ENCODE measurements at places on chromosomes 5 and 9.

DNA sequence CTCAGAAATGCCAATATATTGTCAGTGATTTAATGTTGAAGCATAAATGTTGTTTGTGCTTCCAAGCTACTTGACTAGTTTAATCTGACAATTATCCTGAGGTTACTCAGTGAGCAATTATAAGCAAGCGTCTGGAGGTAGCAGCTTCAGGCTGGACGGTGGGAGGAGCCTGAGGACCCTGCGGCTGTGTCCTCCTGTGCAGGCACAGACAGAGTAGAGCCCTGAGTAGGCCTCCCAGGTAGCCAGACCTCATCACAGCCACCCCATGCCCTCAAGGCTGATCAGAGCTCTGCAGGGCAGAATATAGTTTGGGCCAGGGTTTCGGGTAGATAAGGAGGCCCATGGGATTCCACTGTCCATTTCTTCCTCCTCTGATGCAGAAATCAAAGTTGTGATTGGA lies 153.6 kb downstream of the DRD1 start:
- no peak for DNase-seq

DNA sequence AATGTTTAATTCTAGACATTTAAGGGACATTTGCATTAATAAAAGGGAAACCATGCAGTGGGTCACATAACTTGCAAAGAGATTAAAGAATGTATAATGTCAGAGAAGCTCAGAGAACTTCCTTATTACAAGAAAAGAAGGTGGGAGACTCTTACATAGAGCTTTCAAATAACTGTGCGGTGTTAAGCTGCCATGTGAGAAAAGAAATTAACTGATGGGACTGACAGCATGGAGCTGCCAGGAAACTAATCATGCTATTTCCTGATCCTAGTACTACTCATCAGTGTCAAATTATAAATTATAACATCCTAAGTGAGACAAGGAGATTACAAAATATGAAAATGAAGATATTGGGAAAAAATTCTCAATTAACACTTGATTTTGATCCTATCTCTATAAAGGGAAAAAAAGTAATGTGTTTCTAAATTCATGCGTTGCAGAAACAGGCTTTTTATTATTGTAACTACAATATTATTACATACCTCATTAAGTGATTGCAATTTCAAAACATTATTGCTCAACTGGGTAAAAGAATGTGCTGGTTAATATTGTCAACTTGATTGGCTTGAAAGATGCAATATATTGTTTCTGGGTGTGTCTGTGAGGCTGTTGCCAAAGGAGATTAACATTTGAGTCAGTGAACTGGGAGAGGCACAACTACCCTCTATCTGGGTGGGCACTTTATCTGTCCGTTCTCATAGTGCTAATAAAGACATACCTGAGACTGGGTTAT lies 609.5 kb upstream of the NUDT12 start:
- DNase-seq: no peak

DNA sequence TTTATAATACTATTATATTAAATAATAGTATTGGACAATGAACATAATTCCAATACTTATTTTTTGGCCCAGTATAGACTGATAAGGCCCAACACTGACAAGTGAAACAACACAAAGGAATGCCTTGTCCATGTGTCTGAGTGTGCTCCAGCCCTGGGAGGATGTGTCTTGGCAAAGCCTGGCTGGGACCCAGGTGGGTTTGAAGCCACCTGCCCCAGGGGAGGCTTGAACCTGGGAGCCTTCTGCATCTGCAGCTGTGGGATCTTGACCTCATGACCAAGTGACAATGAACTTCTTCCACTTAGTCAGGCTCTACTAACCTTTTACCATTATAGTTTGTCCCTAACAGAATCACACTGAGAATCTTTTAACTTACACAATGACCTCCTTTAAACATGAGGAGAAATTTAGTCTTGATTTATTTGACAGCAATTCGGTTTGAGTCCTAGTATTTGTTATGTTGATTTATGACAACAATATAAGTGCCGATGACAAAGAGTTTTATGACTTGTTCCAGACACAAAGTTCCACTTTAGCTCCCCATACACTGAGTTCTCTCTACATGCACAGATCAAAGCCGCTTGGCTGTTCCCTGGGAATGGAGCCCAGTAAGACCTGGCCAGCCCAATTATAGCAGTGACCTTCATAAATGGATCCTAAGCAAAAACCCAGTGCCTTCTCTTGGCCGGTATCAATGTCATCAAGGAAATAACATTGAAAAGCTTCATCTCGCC lies 294.5 kb downstream of the CTNND2 start:
- no peak for DNase-seq

DNA sequence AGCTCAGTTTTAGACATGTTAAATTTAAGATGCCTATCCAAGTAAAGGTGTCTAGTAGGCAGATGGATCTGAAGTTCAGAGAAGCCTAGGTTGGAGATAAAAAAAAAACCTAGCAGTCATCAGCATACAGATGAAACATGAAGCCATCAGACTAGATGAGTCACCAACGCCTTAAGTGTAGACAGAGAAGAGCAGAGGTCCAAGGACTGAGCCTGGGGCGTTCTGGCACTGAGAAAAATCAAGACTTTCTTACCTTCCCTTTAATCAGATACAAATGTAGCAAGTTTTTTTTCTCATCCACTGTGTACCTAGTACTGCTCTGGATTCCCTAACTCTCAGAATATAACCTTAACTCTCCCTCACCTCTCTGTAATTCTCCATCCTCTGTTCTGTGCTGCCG lies 97.3 kb downstream of the SIL1 start:
- no peak for DNase-seq

DNA sequence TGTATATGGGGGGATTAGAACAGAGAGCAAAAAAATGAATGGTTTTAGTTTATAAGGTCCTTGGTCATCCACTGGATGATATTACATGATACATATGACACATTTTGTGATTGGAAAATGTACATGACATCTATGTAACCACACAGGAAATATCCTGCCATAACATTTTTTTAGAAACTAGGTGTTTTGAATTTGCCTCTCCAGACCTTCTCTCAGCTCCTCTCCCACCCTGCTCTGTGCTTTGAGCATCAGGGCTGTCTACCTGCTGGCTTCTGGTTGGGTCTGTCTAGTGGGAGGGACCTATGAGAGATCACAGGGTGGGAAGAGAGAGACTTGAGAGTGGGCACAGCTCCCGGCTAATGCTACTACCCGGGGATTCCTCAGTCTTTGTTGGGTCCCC lies 24.4 kb downstream of the AKNA start:
- DNase-seq: no peak

GRCh38 chr9:134365791-134366222 lies 39.6 kb downstream of the RXRA start:
- DNase-seq: peak; percentile 79

- DNase-seq: no peak
These were observed 86.0 kb downstream of the TARS1 start for GRCh38 chr5:33526755-33527154.

GRCh38 chr5:33834334-33834733 lies 57.5 kb downstream of the ADAMTS12 start:
- no peak for DNase-seq

DNA sequence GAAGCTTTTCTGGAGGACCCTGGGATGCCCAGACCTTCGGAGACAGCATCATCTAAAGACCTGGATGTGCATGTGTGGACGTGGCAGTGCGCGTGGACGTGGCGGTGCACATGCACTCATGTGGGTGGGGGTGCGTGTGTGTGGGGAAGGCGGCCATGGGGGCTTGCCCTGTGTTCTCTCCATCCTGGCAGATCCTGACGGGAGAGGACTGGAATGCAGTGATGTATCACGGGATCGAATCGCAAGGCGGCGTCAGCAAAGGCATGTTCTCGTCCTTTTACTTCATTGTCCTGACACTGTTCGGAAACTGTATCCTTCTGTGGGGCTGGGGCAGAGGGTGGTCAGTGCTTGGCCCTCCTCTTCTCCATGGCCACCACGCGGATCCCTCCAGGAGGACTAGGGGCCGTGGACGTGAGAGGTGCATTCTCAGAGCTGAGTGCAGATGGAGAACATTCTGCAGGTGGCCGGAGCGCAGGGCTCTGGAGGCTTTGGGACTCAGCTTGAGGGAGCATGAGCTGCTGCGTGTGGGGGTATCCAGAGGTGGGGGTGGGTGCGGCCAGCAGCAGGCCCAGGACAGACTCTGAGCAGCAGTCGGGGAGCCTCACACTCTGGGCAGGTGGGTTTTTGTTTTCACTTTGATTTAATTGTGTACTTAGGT lies 129.1 kb downstream of the CACNA1B start:
- DNase-seq: peak; percentile 31

- DNase-seq: no peak
These were observed 2.2 kb upstream of the ERAP1 start for GRCh38 chr5:96809921-96810320.

GRCh38 chr9:2339416-2339815 lies 282.2 kb upstream of the VLDLR start:
- DNase-seq: no peak

- DNase-seq: no peak
These were observed 91.8 kb downstream of the STX17 start for GRCh38 chr9:99998266-99998665.

DNA sequence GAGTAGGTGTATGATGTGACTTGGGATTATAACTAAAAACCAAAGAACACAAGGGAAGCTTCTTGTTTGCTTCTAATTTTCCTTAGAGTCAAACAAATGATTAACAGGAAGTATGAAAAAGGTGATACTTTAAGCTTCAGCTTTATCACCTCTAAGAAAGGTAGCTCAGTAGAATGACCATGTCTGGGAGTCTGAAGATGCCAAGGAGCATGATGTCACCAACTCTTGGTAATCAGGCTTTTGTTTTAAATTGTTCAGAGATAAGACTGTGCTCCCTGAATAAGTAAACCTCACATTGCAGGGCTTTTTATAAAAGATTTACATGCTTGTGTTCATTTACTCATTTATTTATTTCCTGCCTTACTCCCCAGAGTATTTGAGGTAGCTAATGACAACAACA lies 169.9 kb downstream of the FER start:
- no peak for DNase-seq

DNA sequence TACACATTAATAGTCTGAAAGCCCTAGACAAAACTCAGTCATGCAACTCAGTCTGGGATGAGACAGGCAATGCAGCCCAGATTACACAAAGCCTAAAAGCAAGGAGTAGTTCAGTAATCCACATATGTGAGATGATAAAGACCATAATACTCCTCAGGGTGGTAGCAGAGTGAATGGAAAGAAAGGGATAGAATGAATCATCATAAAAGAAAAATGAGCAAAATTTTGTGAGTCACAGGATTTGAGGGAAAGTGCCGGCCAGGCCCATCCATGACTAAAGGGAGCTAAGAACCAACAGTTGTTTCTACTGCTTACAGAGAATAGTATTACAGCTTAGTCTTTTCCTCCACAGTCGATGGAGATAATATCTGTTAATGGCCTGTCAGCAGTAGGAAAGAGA lies 90.0 kb upstream of the POU5F2 start:
- DNase-seq: no peak

- no peak for DNase-seq
These were observed 96.1 kb downstream of the MRPL36 start for GRCh38 chr5:1703352-1704050.

- no peak for DNase-seq
These were observed 32.7 kb downstream of the KCNIP1 start for GRCh38 chr5:170536525-170536924.

DNA sequence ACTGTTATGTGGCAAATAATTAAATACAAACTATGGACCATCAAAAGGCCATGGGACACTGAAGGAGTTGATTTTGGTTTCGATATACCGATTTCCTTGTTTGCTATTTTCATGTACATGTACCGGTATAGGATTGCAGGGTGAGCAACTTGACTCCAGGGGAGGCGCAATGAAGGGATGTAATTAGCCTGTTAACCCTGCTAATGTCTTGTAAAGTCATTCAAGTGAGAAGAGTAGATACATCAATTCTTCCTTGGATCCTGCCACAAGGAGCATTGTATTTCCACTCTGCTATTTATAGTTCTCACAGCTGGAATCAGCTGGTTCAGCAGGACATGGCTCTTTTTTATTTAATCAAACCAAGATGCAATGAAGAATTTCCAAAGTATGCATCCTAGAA lies 102.0 kb downstream of the STK32A start:
- no peak for DNase-seq

DNA sequence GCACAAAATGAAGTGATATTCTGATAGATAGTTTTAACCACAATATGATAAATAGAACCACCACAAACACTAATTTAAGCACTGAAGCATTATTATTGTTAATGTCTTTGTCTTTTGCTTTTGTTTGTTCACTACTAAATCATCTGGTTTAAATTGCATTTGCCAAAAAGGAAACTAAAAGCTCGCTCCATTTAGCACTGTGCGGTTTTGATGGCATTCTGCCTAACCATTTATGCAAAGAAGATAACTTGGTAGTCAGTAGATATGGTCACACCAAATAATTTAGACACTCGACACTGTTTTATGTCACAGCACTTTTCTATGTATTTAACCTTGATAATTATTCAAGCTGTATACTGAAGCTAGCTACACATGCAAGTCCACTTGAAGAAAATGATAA lies 849.8 kb upstream of the CDH6 start:
- no peak for DNase-seq

DNA sequence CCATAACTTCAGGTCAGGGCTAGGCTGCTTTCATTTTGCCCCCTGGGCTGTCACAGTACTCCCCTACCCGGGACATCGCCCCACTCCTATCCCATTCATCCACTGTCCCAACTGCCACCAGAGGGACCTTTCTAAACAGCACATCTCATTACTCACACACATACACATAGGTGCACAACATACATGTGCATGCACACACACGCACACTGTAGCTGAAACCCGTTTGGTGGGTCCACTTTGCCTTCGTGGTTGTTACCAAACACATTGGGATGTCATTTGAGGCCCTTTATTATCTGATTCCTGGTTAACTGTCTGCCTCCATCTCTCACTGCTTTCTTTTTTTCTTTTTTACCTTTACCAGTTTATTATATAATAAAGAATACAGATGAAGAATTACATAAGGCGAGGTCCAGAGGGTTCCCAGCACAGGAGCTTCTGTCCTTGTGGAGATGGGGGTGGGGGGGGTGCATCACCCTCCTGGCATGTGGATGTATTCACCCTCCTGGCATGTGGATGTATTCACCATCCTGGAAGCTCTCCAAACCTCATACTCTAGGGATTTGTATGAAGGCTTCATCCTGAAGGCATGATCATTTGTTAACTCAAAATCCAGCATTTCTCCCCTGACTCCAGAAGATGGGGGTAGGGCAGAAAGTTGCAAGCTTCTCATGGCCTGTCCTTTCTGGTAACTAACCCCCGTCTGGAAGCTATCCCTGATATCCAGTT lies 186.0 kb downstream of the GOLPH3 start:
- DNase-seq: no peak

GRCh38 chr5:38695021-38695958 lies 138.8 kb upstream of the LIFR start:
- no peak for DNase-seq

- DNase-seq: no peak
These were observed 163.5 kb upstream of the SNX2 start for GRCh38 chr5:122611406-122611805.
